Mesangial cell (primary cell): ENCODE measurements at places on chromosomes 6 and 20. TPM values are rescaled to one million over a fixed set of nuclear protein-coding genes. Genes with fewer than 3 reads are reported as not detected.

The THEMIS gene
- not detected in 2 replicates for total RNA-seq

The TRMT11 gene
- 8.6 and 10.3 TPM in 2 replicates for total RNA-seq

The HS3ST5 gene
- 0.13 TPM in 1 of 2 replicates, not detected in the other for total RNA-seq

The RIMS4 gene
- not detected in 2 replicates for total RNA-seq

The PDE10A gene
- 9.6 and 13.8 TPM in 2 replicates for total RNA-seq

The TPBG gene
- total RNA-seq, result 37.8 and 51.3 TPM in 2 replicates

The C6orf15 gene
- total RNA-seq, result 0.13 and 2.0 TPM in 2 replicates

The TP53RK gene
- 29.0 and 30.4 TPM in 2 replicates for total RNA-seq

The SEMG1 gene
- total RNA-seq, result not detected in 2 replicates

The C20orf96 gene
- 2.3 and 6.0 TPM in 2 replicates for total RNA-seq

The HECA gene
- 6.7 and 9.5 TPM in 2 replicates for total RNA-seq

The ERMARD gene
- total RNA-seq, result 8.6 and 13.7 TPM in 2 replicates

The MLN gene
- total RNA-seq, result not detected in 2 replicates

The CAGE1 gene
- not detected in 2 replicates for total RNA-seq

The TMEM200A gene
- total RNA-seq, result 4.9 and 12.8 TPM in 2 replicates

The SEL1L2 gene
- total RNA-seq, result not detected in 2 replicates

The SIRPG gene
- not detected in 2 replicates for total RNA-seq

The RNF144B gene
- total RNA-seq, result 2.1 and 13.2 TPM in 2 replicates

The CFAP61 gene
- 0.25 TPM in 1 of 2 replicates, not detected in the other for total RNA-seq
